ENCODE measurements at places on chromosomes 2 and 18.
A peak's percentile ranks its signal among the peaks of the same experiment; 100 is the strongest.

DNA sequence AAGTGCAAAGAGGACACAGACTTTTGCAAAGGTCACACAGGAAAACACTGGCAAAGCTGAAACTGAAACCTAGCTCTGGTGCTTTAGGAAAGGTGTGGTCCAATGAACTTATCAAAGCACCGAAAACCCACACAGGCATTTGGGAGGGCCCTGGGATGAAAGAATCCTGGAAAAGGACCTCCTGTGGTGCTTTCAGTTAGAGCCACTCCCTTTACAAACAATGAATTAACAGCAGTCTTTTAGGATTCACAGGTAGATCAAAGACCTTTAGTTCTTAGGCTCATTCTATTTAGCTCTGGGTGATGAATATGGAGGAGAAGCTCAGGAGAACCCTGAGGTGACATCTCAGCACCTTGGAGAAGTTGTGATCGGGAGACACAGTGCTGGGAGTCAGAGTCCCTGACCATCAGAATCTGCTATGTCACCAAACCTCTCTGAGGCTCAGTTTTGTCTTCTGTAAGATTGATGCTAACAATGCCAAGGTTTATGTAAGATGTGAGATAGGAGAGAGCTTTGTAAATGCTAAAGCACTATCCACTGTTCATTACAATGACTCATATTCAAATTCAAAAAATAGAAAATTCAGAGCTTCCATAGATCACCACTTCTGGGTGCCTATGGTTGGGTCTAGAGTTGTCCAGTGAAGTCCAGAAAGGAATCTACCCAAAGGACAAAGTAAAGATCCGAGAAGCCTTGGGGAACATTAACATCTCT is 39.3 kb downstream of the VSNL1 start:
- DNase-seq: no peak

GRCh38 chr2:120546048-120546864 is 189.4 kb upstream of the GLI2 start:
- DNase-seq: peak; percentile 65

DNA sequence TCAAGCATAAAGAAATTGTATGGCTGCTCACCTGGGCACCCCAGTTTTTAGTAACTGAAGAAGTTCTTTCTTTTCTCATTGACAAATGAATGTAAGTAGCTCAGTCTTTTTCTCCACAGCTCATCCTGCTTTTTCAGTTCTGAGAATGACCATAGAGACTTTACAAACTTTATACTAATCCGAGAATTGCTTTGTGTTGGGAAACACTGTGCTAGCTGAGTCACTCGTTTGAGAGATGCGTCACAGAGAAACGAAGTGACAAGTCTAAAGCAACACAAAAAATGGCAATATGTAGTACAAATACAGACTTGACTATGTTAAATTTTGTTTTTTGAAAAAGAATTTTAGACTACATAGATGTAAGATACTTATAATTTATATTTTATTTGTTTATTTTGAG is 9.0 kb downstream of the LRRTM4 start:
- no peak for DNase-seq

- DNase-seq: no peak
Measured at GRCh38 chr18:58887613-58887963, 22.9 kb downstream of the ZNF532 start.

DNA sequence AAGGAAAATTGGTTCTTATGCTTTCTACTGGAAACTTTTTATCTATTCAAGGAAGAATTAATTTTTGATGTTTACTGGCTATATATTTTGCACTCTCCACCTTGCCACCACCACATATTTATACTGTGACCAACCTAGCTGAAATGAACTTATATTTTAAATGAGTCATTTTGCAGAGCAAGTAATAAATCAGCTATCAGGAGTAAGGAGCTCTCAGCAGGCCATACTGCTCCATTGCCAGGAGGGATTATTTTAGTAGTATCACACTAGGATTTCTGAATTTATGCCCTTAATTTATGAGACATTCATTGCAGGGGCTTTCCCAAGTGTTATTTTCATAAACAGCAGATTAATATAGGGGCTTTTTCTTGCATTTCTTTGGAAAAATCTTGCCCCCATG is 125.8 kb upstream of the CYP1B1 start:
- DNase-seq: no peak

- DNase-seq: no peak
Measured at GRCh38 chr2:854460-854859, 96.2 kb upstream of the SNTG2 start.

DNA sequence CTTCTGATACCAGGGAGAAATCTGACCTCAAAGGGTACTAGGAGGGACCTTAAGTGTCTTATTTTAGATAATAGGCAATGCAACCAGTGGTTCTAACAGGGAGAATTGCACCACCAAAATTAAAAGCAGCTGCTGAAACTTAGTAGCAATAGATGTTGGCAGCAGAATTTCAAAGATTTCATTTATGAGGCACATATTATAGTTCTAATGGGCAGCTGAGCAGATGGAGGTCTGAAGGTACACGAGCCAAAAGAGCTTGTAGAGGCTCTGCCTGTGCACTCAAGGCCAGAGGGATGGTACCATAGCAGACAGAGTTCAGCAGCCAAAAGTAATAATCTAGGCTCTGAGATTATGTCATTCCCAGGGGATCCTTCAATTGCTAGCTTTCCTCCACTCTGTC is 87.3 kb upstream of the NCKAP5 start:
- DNase-seq: peak; percentile 44

- DNase-seq: no peak
Measured at GRCh38 chr18:40124107-40124506, 1830.9 kb upstream of the PIK3C3 start.

DNA sequence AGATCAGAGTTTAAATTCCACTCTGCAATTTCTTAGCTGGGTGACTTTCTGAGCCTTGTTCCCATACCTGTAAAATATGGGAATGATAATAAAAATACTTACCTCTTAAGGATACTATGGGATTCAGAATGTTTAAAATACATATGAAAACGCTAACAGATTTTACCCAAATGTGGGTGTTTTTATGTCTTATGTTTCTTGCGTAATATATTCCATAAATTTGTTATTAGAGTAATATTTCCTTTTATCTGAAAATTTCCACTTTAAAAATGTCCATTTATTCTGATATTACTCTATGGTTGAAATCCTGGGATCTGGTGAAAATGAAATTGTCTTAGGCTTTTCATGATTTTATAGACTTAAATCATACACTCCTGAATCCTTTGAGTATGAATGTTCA is 45.5 kb downstream of the MAPRE2 start:
- DNase-seq: no peak

- no peak for DNase-seq
Measured at GRCh38 chr18:46046126-46046525, 25.9 kb downstream of the PSTPIP2 start.

DNA sequence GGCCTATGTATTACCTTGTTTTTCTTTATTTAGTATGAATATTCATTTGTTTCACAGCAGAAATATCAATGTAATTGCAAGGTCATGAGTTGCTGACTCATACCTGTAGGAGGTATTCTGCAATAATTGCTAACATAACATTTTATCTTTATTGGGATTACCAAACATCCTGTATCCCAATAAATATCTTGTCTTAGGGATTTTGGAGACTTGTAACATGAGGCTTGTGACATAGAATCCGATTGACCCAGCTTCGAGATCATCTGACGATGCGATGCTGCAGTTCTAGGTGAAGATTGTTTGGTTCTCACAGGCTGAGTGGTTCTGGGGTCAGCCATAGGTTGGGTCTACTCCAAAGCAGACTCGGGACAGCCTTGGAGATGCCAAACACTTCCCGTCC is 133.4 kb upstream of the RND3 start:
- DNase-seq: no peak

DNA sequence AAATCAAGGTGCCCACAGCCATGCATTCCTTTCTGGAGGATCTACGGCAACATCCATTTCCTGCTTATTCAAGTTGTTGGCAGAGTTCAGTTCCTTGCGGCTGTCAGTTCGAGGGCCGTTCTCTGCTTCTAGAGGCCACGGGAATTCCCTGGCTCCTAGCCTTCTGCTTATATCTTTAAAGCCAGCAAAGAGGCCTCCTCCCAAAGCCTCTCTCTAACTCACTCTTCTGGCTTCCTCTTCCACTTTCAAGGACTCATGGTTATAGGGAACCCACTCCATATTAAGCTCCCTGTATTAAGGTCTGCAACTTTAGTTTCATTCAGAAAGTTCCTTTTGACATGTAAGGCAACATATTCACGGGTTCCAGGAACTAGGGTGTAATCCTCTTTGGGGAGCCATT is 150.1 kb upstream of the RMP24 start:
- DNase-seq: no peak

DNA sequence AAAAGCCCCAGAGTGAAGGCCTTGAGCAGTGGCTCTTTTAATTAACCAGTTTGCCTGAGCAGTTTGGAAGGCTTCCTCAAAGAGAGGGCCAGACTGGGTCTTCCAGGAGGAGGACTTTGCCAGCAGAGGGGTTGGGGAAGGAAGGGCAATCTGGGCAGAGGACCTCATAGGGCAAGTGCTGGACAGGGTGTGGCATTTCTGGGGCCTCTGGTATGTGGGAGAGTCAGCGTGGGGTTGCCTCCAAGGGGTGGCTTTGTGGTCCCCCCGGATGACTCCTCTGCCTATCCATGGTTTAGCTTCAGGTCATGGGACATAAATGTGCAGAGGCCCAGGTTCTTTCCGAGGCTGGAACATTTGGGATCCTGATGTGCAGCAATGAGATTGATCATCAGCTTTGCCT is 12.6 kb downstream of the GLI2 start:
- DNase-seq: no peak

- DNase-seq: no peak
Measured at GRCh38 chr2:138219961-138220360, 255.7 kb downstream of the HNMT start.
